ENCODE measurements at places on chromosomes 7 and 10.

DNA sequence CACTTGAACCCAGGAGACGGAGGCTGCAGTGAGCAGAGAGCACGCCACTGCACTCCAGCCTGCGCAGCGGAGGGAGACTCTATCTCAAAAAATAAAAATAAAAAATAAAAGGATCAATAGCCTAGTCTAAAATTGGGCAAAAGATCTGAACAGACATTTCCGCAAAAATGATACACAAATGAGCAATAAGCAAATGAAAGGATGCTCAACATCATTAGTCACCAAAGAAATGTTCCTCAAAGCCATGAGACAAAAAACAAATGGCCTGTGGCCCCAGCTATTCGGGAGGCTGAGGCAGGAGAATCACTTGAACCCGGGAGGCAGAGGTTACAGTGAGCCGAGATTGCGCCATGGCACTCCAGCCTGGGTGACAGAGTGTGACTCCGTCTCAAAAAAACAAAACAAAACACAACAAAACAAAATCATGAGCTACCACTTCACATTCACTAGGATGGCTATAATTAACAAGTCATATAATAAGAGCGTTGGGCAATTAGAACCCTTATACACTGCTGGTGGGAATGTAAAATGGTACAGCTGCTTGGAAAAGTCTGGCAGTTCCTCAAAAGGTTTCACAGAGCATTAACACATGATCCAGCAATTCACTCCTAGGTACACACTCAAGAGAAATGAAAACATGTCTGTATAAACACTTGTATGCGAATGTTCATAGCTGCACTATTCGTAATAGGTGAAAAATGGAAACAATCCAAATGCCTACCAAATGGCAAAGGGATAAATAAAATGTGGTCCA is 3.1 kb downstream of the DAGLB start:
- no peak overlapping the region for H3K4me3 ChIP-seq
- DNase-seq, result no peak
- H3K4me1 ChIP-seq, result peaks cover 42% of the 10 kb centered on the region
- peaks cover 31% of the 10 kb centered on the region for H3K36me3 ChIP-seq
- no peaks in the 10 kb centered on the region for H3K27me3 ChIP-seq
- peak overlapping the region; percentile 97 for H3K27ac ChIP-seq

DNA sequence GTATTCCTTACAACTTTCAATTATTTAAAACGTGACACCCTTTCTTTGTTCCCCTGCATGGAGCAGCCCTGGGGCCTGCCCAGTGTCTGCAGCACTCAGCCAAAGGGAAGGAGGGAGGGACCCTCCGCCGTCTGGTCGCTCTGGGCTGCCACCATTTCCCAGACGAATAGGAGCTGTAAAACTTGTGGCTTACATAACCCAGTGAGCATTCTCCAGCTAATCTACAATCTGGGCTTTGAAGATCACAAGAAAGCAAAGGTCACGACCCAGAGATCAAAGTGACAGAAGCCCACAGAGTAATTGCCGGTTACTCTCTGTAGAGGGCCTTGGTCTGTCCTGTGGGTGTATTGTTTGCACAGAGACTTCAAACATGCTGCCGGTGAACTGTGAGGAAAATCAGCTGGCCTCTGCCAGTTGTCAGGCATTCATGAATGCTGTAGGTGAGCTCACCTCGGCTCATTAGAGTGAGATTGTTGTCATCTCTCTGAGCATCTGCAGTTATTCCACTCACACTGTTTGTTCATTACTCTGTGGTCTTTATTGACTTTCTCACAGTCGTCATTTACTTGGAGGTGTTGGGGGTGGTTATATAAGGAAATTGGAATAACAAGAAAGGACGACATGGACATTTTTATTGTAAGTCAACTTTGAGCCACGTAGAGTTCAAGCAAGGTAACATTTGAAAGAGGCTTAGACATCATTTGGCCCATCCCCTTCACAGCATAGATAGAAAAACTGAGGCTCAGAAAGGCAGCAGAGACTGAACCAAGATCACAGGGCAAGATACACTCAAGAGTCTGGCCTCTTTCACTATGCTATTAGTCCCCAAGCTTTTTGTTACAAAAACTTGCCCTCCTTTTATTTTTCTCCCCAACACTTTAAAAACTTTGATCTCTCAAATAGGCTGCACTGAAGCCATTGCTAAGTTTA is 619.8 kb downstream of the LRMDA start:
- H3K36me3 ChIP-seq, result no peaks in the 10 kb centered on the region
- H3K4me1 ChIP-seq, result no peaks in the 10 kb centered on the region
- no peaks in the 10 kb centered on the region for H3K27me3 ChIP-seq
- no peak for DNase-seq
- H3K27ac ChIP-seq, result no peak overlapping the region

DNA sequence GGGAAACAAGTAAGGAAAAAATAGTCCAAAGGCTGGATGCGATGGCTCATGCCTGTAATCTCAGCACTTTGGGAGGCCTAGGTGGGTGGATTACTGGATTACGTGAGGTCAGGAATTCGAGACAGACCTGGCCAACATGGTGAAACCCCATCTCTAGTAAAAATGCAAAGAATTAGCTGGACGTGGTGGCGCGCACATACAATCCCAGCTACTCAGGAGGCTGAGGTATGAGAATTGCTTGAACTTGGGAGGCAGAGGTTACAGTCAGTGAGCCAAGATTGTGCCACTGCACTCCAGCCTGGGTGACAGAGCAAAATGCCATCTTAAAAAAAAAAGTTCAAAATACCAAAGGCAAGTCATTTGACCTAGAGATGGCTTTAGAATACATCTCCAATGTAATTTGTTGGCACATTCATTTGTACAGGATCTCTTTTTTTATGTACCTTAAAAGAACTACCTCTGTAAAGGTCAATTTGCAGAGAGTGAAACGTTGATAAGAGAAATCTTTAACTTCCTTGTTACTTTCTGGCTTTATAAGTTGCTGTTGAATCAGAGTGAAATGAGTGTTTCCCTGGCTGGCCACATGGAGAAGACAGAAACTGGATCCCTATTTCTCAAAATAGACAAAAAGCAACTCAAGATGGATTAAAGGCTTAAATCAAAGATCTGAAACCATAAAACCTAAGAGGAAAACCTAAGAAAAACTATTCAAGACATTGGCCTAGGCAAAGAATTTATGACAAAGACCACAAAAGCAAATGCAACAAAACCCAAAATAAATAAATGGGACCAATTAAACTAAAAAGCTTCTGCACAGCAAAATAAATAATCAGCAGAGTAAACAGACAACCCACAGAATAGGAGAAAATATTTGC is 260.7 kb downstream of the KLF6 start:
- H3K27me3 ChIP-seq, result no peaks in the 10 kb centered on the region
- H3K4me1 ChIP-seq, result peaks cover 31% of the 10 kb centered on the region
- no peak overlapping the region for H3K4me3 ChIP-seq
- H3K27ac ChIP-seq, result no peak overlapping the region
- DNase-seq, result no peak
- no peaks in the 10 kb centered on the region for H3K36me3 ChIP-seq

GRCh38 chr7:73851410-73852338 is 9.3 kb upstream of the TMEM270 start:
- peak overlapping the region; percentile 99 for H3K27ac ChIP-seq
- peaks cover 36% of the 10 kb centered on the region for H3K4me1 ChIP-seq
- DNase-seq, result peak; percentile 94
- H3K27me3 ChIP-seq, result no peaks in the 10 kb centered on the region
- H3K4me3 ChIP-seq, result peak overlapping the region; percentile 20

GRCh38 chr7:143507094-143507518 is 29.4 kb downstream of the TAS2R41 start:
- peak; percentile 80 for DNase-seq
- no peaks in the 10 kb centered on the region for H3K27me3 ChIP-seq
- H3K27ac ChIP-seq, result no peak overlapping the region
- H3K36me3 ChIP-seq, result no peaks in the 10 kb centered on the region
- no peaks in the 10 kb centered on the region for H3K4me1 ChIP-seq

GRCh38 chr7:46568420-46569132 is 647.5 kb upstream of the IGFBP3 start:
- no peaks in the 10 kb centered on the region for H3K27me3 ChIP-seq
- H3K4me3 ChIP-seq, result no peak overlapping the region
- H3K27ac ChIP-seq, result no peak overlapping the region
- no peaks in the 10 kb centered on the region for H3K36me3 ChIP-seq

GRCh38 chr7:1103789-1104515 is 16.0 kb downstream of the GPER1 start:
- H3K4me3 ChIP-seq, result no peak overlapping the region
- peaks cover 11% of the 10 kb centered on the region for H3K4me1 ChIP-seq
- H3K27me3 ChIP-seq, result no peaks in the 10 kb centered on the region
- no peaks in the 10 kb centered on the region for H3K36me3 ChIP-seq
- no peak for DNase-seq
- H3K27ac ChIP-seq, result no peak overlapping the region

DNA sequence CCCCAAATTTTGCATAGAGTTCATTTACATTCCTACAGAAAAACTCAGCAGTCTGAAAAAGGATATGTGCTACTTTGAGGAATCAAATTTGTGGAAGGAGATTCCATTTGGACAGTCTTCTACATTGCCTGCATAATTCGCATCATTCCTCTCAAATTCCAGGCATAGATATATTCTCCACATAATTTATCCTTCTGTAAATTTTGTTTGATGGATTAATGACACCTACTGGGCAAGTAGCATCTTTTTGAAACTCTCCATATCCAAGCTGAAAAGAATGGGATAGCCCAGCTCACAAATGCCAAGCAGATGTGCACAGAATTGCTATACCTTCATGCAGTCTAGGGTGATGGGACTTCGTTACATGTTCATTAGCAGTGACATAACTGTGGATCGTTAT is 515.3 kb downstream of the AUTS2 start:
- no peak overlapping the region for H3K27ac ChIP-seq
- no peaks in the 10 kb centered on the region for H3K36me3 ChIP-seq
- no peaks in the 10 kb centered on the region for H3K27me3 ChIP-seq
- no peak overlapping the region for H3K4me3 ChIP-seq

- no peaks in the 10 kb centered on the region for H3K27me3 ChIP-seq
- peaks cover 19% of the 10 kb centered on the region for H3K4me1 ChIP-seq
- no peaks in the 10 kb centered on the region for H3K36me3 ChIP-seq
- H3K4me3 ChIP-seq, result no peak overlapping the region
Measured at GRCh38 chr10:30762620-30763019, 133.1 kb upstream of the LYZL2 start.

GRCh38 chr10:59628456-59628855 is 81.2 kb downstream of the SLC16A9 start:
- no peak overlapping the region for H3K27ac ChIP-seq
- H3K4me1 ChIP-seq, result peaks cover 2% of the 10 kb centered on the region
- H3K27me3 ChIP-seq, result peaks cover 4% of the 10 kb centered on the region
- no peak for DNase-seq
- H3K4me3 ChIP-seq, result no peak overlapping the region
- no peaks in the 10 kb centered on the region for H3K36me3 ChIP-seq

GRCh38 chr7:33880787-33881186 is 24.6 kb upstream of the BMPER start:
- no peak overlapping the region for H3K4me3 ChIP-seq
- peaks cover 33% of the 10 kb centered on the region for H3K4me1 ChIP-seq
- H3K36me3 ChIP-seq, result no peaks in the 10 kb centered on the region

GRCh38 chr10:115939101-115939854 is 333.7 kb downstream of the GFRA1 start:
- no peak overlapping the region for H3K27ac ChIP-seq
- H3K4me1 ChIP-seq, result peaks cover 43% of the 10 kb centered on the region
- DNase-seq, result no peak
- no peak overlapping the region for H3K4me3 ChIP-seq

DNA sequence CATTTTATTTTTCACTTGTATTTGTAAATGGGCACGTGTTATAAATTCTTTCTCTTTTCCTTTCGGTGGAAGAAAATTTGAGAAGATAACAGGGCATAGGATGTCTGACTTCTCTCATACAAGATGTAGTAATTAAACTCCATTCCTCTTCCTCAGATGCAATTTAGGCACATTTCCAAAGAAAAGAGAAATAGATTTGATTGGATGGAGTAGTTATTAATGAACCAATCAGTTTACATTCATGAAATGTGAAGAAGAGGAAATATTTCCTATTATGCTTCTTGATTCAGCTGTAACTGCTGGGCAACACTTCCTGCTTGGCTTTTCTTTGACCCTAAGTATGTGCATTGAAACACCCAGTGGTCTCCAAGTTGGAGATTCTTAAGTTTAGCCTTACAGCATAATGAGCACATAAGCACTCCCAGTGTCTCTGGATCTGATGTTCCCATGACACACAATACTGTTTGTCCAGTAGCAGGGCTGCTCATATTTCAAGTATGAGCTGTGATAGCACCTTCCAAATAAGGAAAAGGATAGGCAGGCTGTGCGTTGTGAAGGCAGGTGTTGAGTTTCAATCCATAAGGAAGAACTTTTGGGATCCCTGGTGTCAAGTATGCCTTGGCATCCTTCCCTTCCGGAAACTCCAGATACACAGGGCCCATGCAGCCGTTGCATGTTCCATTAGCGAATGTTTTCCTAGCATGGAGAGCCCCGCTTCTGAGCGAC is 33.4 kb upstream of the COBL start:
- no peak for DNase-seq
- H3K36me3 ChIP-seq, result no peaks in the 10 kb centered on the region
- no peaks in the 10 kb centered on the region for H3K27me3 ChIP-seq
- no peak overlapping the region for H3K27ac ChIP-seq
- no peak overlapping the region for H3K4me3 ChIP-seq
- no peaks in the 10 kb centered on the region for H3K4me1 ChIP-seq

DNA sequence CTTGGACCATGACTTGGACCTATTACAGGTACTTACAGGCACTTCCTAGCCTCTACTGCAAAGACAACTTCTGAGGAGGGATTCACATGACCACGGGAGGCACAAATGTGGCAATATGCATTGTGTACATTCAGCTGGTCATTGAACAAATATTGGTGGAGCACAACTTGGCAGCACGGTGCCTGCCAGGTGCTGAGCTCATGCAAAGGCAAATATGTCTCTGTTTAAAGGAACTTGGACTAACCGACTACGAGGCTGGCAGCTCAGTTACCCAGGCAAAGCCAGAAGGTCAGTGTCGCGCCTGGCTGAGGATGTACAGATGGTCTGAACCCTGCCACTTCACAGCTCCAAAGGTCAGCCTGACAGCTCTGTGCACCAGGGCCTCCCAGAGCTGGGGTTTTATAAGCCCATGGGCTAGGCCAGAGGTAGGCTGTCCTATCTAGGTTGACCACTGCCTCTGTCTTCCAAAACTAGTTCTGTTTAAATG is 6.1 kb downstream of the DENND11 start:
- H3K27me3 ChIP-seq, result no peaks in the 10 kb centered on the region
- no peak overlapping the region for H3K4me3 ChIP-seq
- H3K27ac ChIP-seq, result no peak overlapping the region

GRCh38 chr7:66739477-66739876 is 1.1 kb upstream of the RABGEF1 start:
- peak overlapping the region; percentile 97 for H3K4me3 ChIP-seq
- H3K27ac ChIP-seq, result peak overlapping the region; percentile 96
- no peak for DNase-seq
- H3K4me1 ChIP-seq, result peaks cover 14% of the 10 kb centered on the region

Data from osteoblast (primary cell).